ENCODE measurements at places on chromosomes 2 and 18.

DNA sequence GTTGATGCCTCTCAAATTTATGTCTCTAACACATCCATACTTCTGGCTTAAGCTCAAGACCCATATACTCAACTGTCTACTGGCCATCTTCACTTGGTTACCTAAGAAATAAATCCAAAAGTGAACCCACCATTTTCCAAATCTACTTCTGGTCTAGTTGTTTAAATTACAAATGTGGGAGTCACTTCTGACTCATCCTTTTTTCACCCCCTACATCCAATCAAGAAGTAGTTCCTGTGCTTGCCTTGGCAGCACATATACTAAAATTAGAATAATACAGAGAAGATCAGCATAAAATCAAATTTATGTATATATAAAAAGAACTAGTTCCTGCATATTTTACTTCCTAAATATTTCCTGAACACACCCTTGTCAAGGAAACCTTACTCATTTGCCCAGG, 53.6 kb downstream of the STRN start:
- no peak for DNase-seq

DNA sequence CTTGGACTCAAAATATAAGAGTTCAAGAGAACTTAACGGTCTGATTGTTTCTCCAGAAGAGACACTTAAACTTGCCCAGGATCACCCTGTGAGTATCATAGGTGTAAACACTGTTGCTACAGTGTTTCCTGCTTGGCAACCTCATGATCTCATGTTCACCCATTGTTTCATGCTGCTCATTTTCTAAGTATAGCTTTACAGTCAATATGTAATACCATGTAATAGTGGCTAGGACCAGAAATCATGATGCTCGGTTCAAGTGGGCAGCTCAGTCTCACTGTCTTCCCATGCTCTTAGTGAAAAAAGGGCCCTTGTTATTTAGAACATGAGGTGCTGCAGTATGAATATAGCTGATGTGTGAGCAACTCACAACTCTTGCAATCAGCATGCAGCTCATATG, 157.5 kb downstream of the CERS6 start:
- DNase-seq, result no peak

DNA sequence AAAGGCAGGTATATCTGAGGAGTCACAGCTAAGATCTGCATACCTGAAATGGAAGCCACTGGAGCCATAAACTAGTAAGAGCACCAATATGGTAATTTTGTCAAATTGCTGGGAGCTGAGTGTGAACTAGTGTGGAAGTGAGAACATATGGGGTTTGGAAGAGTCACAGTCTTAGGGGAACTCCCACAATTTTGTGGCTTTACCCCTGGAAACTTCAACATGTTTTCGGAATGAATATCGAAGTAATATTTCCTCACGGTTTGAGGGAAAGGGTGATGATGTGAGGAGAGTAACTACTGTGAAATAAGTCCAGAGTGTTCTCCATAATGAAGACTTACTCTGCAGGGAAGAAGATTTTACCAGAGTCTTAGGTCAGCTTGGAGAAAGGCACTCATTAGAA, 565.9 kb downstream of the RIT2 start:
- no peak for DNase-seq

DNA sequence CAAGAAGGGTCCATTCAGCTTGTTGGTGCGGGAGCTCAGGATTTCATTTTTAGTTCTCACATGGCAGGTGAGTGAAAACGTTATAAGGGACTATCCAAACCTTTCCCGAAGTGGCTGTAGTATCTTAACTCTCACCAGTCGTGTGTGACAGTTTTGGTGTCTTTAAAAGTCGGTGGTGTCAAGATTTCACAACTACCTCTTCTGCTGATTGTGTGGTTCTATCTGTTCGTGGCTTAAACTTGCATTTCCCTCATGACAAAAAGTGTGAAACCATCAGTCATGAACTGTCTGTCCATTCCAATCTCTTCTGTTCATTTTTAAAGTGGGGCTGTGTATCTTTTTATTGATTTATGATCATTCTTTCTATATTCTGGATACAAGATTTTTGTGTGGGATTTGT, 3.8 kb upstream of the AQP12B start:
- DNase-seq, result no peak

DNA sequence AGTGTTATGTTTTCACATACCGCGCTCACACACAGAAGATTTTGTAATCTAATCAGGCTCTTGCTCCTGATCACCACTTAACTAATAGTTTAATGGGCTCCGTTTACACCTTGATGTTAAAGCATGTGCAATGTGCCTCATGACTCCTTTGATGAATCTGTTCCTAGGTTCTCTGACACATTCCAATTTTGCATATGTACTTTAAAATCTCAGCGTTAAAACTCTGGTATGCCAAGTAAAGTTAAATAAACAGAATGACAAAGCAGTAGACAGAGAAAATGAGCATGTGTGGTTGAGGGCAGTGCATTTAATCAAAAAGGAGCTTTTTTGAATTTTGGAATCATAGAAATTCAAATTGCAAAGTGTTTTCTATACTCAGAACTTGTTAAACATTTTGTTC, 96.4 kb downstream of the TCF4 start:
- DNase-seq, result no peak

DNA sequence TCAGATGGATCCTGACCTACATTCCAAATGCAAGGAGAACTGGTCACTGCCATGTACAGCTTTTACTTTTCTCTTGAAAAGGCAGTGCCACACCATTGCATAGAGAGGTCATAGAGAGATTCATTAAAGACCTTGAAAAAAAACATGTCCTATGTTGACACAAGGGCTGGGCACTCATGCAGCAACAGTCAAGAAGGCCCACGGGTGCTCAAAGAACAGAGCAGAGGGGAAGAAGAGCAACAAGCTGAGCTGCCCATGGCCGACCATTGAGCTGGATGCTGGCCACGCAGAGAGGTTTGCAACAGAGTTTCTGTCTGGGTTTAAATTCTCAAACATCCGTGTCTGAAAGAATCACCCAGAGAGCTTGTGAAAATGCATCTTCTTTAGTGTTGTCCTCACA, 99.1 kb downstream of the ADD2 start:
- DNase-seq, result no peak

GRCh38 chr18:50441016-50441415, 66.2 kb downstream of the SKA1 start:
- DNase-seq, result no peak

GRCh38 chr18:31229829-31230228, 67.2 kb upstream of the DSC1 start:
- no peak for DNase-seq

GRCh38 chr18:23154030-23154429, 18.7 kb downstream of the CABLES1 start:
- DNase-seq, result no peak

- no peak for DNase-seq
Observed at GRCh38 chr18:48265328-48265727, 143.9 kb downstream of the ZBTB7C start.

Measured in inflammatory macrophage treated with lipopolysaccharide for 4 hours (primary cell).